Thymus (tissue), 14 donors: ENCODE measurements at places on chromosomes 13 and 19.

DNA sequence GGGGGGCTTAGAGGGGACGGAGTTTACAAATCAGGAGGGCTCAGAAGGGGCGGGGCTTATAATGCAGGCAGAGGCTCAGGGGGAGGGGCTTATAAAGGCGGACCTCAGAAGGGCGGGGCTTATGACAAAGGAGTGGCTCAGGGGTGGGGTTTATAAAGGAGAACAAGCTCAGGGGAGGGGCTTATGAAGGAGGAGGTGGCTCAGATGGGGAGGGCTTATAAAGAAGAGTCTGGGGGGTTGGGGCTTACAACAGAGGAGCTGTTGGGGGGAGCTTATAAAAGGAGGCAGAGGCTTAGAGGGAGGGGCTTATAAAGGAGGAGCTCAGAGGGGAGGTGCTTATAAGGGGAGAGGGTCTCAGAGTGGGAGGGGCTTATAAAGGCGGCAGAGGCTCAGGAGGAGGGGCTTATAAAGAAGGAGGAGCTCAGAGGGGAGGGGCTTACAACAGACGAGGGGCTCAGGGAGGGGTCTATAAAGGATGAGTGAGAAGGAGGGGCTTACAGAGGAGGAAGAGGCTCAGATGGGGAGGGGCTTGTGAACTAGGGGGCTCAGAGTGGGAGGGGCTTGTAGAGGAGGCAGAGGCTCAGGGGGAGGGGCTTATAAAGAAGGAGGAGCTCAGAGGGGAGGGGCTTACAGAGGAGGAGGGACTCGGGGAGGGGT lies 1.0 kb downstream of the SMIM24 start:
- no peak for DNase-seq

GRCh38 chr19:4400135-4400936 lies at the start of gene SH3GL1:
TSS of gene SH3GL1 (minus strand) at chr19:4400547. CDS start at chr19:4400368, 179 bp downstream.
- peak; percentile 91 for DNase-seq

- no peak for DNase-seq
Observed at GRCh38 chr13:69796256-69796655, 311.4 kb upstream of the ATXN8OS start.

DNA sequence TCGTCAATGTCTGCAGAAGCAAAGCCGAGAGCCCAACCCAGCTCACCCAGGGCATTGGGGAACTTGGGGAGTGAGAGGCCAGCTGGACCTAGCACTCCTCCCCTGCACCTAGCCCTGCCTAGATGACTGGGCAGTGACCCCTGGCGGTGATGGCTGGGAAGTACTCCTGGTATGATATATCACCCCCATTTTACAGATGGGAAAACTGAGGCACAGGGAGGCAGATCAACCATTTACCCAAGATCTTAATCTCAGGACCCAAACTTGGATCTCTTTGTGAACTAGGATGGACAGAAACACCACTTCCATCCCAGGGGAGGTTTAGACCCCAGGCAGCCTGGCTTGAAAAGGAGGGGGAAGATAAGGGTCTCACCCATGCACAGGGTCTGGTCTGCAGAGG lies 43.5 kb downstream of the CCL25 start:
- DNase-seq: no peak

DNA sequence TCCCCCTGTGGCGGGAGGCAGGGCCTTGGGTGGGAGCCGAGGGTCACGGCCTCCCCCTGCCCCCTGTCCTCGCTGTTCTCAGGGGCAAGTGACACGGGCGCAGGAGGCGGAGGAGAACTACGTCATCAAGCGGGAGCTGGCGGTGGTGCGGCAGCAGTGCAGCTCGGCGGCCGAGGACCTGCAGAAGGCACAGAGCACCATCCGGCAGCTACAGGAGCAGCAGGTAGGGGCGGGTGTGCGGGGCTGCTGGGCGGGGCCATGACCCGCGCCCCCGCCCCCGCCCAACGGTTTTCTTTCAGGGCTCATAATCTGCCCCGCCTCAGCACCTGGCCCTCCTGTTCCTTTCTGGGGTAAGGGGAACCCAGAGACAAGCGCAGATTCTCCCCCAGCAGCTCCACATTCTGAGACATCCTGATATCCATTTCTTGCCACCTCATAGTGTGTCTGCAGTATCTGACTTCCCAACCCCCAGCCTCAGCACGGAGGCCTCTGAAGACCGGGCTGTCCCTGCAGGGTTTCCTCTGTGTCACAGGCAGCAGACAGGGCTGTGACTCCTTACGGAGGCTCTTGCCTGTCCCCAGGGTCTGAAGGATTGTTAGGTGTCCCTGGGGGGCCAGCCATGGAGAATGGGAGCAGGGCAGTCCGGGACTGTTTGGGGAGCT lies 15.9 kb downstream of the PRR36 start:
- peak; percentile 65 for DNase-seq

- no peak for DNase-seq
Observed at GRCh38 chr13:79320433-79320832, 85.6 kb downstream of the RBM26 start.

DNA sequence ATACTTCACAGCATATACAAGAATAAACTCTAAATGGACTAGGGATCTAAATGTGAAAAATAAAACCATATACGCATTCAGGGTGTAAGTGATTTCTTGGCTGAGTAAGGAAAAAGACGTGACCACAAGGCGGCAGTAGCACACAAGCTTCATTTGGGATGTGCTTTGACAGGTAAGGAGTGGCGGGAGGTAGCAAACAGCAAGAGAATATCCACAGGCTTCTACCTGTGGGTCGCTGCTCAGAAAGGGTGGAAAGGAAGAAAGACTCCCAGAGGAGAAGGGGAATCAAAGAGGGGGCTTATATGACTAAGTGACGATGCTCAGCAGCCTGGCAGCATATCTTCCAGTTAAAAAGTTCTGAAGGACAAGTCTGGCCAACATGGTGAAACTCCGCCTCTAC lies 2.5 kb upstream of the ZNF121 start:
- DNase-seq: peak; percentile 86

GRCh38 chr13:75932636-75933035 lies 296.5 kb downstream of the LMO7 start:
- no peak for DNase-seq

DNA sequence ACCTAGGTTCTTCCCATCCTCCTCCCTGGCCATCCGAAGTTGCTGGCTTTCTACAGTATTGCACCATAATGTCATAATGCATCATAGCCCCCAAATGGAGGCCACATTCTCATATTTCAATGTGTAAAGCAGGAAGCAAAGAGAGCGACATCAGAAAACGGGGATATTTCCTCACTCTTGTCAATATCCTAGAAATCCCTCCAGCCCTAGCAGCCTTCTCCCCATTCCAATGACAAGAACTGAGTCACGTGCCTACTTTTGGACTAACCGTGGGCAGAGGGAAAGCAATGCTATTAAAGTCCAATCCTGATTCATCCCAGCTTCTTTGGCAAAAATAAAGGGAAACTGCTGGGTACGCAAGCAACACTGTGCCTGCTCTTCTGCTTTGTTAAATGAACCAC lies 4.3 kb upstream of the RAP2A start:
- no peak for DNase-seq

GRCh38 chr13:94327318-94327717 lies 152.2 kb downstream of the DCT start:
- DNase-seq: peak; percentile 83

- DNase-seq: no peak
Observed at GRCh38 chr13:45702088-45702487, at the start of gene CBY2. TSS of gene CBY2 (plus strand) at chr13:45702320. CDS start at chr13:45702391, 71 bp downstream.

- DNase-seq: no peak
Observed at GRCh38 chr19:33686687-33687480, 65.1 kb downstream of the CHST8 start.

DNA sequence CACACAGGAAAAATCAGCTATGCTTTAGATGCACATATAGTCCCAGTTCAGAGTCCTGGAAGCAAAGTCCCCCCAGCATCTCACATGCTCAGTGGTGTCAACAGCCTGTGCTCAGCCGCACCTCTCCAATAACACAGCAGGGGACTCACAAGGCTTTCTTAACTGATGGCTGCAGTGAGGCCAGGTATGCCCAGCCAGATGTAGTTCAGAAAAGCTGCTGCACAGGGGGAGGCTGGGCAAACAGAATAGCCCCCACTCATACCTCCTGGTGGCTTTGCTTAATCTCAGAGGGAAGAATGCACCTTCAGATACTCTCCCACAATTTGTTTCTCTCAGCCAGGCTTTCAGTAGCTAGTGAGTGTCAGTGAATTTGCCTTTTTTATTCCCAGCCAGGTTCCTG lies 33.4 kb downstream of the FAM124A start:
- no peak for DNase-seq

DNA sequence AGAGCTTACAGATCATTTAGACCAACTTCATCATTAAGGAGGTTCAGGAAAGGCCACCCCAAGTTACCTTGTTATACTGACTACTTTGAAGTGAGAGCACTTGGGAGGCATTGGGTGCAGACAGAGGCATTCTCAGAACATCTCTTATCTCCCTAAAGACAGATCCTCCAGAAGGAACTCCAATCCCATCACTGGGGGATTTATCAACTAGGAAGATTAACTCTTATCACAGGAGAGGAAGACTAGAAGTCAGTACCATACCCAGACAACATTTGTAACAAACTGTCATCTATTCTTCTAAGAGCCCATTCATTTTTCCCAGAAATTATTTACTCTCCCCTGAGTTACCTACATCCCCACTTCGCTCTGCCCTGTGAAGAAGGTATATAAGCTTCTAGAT lies 5.8 kb upstream of the RFXAP start:
- DNase-seq: no peak

- DNase-seq: no peak
Observed at GRCh38 chr19:29964171-29964570, 22.1 kb downstream of the URI1 start.

GRCh38 chr13:93080587-93080986 lies 146.0 kb upstream of the GPC6 start:
- DNase-seq: no peak

DNA sequence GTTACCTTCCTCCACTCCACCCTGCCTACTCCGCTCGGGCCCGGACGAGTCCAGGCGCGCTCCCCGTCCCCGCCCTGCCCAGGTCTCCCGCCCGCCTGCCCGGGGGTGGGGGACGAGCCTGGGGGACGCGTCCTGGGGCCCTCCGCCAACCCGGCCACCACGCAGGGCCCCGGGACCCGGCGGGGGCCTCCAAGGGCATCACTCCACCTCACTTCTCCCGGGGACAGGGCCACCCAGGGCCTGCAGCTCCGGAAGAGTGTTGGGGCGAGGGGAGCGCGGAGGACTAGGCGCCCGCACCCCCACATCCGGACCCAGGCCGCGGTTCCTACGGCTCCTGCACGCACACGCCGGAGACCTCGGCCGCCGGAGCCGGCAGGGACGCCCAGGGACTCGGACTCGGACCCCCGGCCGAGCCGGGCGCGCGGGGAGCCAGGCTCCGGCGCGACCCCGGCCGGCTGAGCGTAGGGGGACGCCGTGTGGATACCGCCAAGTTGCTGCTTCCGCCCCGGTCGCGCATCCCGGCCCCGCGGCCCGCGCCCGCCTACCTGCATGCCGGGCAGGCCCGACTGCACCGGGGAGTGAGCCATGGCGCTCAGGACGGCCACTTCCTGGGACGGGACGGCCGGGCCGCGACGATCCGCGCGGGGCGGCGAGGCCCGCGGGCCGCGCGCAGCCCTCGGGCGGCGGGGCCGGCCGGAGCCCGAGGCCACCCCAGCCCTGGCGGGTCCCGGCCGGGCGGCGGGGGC lies 534 bp downstream of the STK24 start:
- peak; percentile 74 for DNase-seq

- DNase-seq: no peak
Observed at GRCh38 chr13:114081761-114082681, 50.4 kb downstream of the RASA3 start.

DNA sequence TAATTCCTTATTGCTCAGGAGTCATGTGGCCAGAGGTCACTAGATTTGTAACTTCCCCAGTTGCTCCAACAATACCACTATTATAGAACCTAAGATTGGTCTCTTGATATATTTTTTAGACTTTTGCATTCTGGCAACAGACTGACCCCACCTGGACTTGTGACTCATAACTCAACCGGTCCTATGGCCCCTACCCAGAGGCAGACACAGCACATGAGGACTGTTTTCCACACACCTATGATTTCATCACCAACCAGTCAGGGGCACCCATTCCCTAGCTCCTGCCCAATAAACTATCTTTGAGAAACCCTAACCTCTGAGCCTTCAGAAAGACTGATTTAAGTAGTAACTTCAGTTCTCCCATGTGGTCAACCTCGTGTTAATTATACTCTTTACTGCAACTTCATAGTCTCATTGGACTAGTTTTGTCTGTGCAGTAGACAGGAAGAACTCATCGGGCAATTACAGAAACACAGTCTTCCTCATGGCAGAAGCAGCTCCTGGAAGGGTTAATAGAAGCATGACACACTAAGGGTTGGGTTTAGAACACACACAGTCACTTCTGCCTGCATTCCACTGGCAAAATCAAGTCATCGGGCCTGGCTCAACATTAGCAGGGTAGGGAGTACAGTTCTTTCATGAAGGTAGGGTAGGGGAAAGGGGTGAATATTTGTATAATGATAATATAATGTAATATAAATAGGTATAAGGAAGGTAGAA lies 251.8 kb downstream of the UQCRFS1 start:
- no peak for DNase-seq

DNA sequence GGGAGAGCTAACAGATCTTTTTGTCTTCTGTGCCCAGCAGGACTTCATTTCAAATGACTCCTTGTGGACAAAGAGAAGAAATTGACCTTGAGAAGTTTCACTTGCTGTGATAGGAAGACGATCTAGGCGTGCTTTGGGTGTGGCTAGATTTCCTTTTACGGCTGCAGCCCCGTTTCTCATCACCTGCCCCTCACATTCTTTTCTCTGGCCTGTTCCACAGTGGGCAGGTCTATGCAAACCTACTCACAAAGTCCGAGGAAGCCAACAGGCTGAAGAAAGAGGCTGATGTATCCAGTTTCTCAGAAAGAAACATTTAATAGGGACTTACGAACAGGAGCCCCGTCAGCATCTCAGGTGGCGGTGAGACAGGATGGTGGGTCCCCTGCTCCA lies 231.8 kb downstream of the FGF9 start:
- DNase-seq: no peak

- DNase-seq: no peak
Observed at GRCh38 chr13:106865716-106866440, 297.9 kb upstream of the ARGLU1 start.

- DNase-seq: no peak
Observed at GRCh38 chr13:87398047-87398446, 273.1 kb upstream of the SLITRK5 start.

GRCh38 chr19:2783781-2784145 lies 690 bp upstream of the SGTA start:
- no peak for DNase-seq

- no peak for DNase-seq
Observed at GRCh38 chr19:42248270-42249148, 6.1 kb upstream of the GSK3A start.

DNA sequence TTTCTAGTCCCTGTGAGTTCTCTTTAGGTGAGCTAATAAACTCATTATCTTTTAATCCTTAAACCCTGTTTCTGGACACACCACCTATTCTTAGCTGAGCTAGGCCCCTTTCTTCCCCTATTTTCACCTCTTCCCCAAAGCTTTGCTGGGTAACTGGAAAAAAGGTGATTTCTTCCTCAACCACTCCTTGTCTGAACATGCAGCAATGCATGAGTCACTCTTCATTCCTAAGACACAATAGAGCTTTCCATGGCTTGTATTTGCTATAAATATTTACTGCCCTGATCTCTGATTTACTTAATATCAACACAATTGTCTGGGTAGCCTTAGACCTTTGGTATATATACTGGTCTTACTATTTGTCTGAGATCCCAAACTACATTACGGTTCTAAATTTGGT lies 370.9 kb downstream of the KLF5 start:
- no peak for DNase-seq

GRCh38 chr13:49740870-49741269 lies 49.6 kb upstream of the EBPL start:
- no peak for DNase-seq

GRCh38 chr13:42396901-42397655 lies 125.1 kb downstream of the AKAP11 start:
- no peak for DNase-seq
